ENCODE measurements at places on chromosomes 7 and 10. TPM values are rescaled to one million over a fixed set of nuclear protein-coding genes. Genes with fewer than 3 reads are reported as not detected.

GRCh38 chr10:22833353-22833752, 94.5 kb upstream of the ARMC3 start:
- DNase-seq, result no peak
- H3K36me3 ChIP-seq, result no peaks in the 10 kb centered on the region
- H3K4me3 ChIP-seq, result no peak overlapping the region
- peaks cover 4% of the 10 kb centered on the region for H3K4me1 ChIP-seq
- no peak overlapping the region for H3K27ac ChIP-seq
- no peaks in the 10 kb centered on the region for H3K27me3 ChIP-seq

DNA sequence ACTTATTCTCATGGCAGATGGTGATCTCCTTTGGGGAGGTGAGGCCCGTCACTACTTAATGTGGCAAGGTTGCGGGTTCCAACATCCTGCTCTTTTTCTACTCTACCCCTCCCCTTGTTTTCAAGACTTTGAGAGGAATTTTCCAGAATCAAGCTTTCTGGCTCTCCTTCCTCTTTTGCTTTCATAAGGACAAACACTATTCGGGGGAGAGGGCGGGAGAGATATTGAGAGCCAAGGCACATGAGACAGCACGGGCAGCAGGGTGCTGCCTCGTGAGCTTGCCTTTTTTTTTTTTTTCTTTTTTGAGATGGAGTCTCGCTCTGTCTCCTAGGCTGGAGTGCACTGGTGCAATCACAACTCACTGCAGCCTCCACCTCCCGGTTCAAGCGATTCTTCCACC, 6.9 kb upstream of the PFKFB3 start:
- DNase-seq, result no peak
- H3K4me3 ChIP-seq, result no peak overlapping the region
- H3K36me3 ChIP-seq, result no peaks in the 10 kb centered on the region
- H3K27ac ChIP-seq, result no peak overlapping the region
- H3K27me3 ChIP-seq, result peaks cover 4% of the 10 kb centered on the region
- H3K4me1 ChIP-seq, result peaks cover 7% of the 10 kb centered on the region

DNA sequence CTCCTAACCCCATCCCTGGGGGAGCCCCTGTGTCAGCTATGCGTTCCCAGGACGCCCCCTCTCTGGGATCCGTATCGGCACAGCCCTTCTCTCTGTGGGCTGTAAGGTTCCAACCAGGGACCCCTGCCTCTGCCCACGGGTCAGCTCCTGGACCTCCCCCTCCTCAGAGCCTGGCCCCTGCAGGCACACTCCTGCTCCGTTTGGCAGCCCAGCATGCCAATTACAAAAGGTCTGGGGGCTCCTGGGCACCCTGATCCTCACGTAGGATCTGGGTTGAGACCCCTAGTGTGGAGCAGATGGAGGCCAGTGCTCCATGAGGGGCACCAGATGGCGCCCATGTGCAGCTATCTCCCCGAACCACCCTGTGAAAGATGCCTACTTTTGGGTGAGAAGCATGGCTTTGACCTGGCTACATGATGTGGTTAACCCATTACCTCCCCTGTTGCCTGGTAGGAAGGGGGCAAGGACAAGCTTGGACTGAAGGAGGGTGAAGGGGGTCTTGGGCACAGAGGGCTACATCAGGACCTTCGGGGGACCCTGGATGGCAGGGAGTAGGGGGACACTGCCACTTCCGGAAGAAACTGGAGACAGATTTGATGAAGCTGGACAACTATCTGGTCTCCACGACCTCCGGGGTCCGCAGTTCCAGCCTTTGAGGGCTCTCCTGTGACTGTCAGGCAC, 9.0 kb downstream of the TACR2 start:
- H3K36me3 ChIP-seq, result peaks cover 11% of the 10 kb centered on the region
- no peak overlapping the region for H3K27ac ChIP-seq
- no peak overlapping the region for H3K4me3 ChIP-seq
- H3K27me3 ChIP-seq, result peaks cover 14% of the 10 kb centered on the region
- DNase-seq, result no peak

DNA sequence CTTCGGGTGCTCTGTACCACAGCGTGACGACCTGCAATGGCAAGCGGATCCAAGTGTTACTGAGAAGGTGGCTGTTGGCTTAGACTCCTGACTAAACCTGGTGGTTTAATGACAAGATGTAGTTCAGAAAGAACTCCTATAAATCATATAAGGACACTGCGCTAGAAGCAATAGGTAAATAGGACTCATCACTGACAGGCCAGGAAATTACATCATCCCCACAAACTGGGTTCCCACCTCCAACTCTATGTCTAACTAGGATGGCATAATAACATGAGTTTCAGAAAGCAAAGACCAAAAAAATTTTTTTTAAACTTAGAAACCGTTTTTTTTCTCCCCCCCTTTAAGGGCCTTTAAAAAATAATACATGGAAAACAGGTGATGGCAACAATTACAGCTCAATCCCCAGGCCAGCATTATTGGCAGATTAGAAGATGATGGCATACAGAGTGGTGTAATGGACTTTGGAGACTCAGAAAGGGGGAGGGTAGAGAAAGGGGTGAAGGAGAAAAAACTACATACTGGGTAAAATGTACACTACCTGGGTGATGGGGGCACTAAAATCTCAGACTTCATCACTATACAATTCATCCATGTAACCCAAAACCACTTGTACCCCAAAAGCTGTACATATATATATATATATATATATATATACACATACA, 81.4 kb upstream of the FAM133B start:
- no peak overlapping the region for H3K27ac ChIP-seq
- no peak for DNase-seq
- no peaks in the 10 kb centered on the region for H3K4me1 ChIP-seq
- no peaks in the 10 kb centered on the region for H3K36me3 ChIP-seq
- H3K27me3 ChIP-seq, result no peaks in the 10 kb centered on the region

DNA sequence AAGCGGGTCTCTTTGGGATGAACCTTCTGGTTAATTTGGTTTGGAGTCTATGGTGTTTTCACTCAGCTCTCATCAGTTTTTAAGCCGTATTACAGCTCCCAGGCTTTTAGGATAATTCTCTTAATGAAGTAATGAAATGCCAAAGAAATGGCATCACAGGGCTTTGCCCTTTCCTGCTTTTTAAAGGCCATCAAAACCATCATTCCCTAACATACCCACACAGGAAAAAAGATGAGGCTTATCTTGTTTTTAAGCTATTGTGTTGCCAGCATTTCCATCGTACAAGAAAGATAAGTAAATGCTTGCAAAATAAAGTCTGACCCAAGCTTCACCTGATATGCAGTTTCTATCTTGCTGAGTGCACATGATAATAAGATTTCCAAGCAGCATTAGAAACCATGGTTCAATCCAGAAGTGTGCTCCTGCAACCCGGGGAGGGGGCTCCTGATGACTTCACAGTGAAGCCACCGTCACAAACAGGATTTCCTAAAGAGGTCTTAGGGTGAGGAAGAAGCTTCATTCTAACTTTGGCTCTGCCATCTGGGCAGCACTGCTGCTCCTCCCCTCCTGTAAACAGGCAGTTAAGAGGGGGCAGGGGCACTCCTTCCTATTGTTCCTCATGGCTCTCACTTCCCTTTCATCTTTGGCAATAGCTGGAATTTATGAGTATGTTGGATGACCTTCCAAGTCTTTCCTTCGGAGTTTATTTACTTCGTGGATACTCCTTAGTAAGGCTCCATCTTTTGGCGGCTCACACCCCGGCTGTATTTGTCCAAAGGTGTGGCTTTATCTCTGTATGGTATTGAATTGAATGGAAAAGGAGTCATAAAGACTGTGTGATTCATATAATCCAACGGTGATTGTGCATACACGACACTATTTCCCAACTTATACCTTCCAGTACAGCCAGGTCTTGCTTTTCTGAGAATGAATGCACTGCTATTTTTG, 55.2 kb upstream of the FAM133B start:
- H3K27me3 ChIP-seq, result no peaks in the 10 kb centered on the region
- peak overlapping the region; percentile 6 for H3K4me3 ChIP-seq
- peak overlapping the region; percentile 68 for H3K27ac ChIP-seq
- peaks cover 36% of the 10 kb centered on the region for H3K4me1 ChIP-seq

DNA sequence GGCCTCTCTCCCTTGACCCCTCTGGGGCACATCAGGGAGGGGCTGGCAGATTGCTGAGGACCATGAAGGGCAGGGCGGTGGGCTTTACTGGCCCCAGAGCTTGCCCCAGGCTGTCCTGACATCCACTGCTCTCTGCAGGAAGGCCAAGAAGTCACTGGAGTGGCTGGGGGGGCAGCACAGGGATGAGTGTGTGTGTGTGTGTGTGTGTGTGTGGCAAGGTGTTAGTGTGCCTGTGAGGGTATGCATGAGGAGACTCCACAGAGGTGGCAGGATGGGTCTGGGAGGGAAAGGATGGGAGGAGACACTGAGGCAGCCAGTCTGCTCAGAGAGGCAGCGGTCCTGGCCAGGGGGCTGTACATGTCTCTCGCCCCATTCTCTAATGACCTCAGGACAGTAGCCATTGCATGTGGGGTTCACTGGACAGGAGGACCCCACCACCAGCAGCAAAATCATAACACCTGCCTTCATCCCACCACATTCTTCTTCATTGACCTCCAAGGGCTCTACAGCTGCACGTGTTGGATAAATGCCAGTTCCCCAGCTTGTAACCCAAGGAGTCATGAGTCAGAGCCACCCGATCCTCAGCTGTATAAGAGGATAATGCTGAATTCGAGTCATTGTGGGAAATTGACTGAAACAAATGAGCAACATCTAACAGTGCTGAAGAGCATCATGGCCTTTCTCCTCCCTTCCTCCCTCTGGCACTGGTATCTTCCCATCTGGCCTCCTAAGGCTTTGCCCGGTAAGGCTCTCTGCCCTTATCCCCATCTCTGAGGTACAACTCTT, 720.5 kb downstream of the GRID1 start:
- peaks cover 3% of the 10 kb centered on the region for H3K27me3 ChIP-seq
- H3K4me1 ChIP-seq, result no peaks in the 10 kb centered on the region
- no peaks in the 10 kb centered on the region for H3K36me3 ChIP-seq
- DNase-seq, result no peak
- no peak overlapping the region for H3K4me3 ChIP-seq
- H3K27ac ChIP-seq, result no peak overlapping the region

- peaks cover 4% of the 10 kb centered on the region for H3K36me3 ChIP-seq
- H3K27ac ChIP-seq, result no peak overlapping the region
- H3K4me3 ChIP-seq, result no peak overlapping the region
- DNase-seq, result no peak
- H3K27me3 ChIP-seq, result peaks cover 9% of the 10 kb centered on the region
These were observed 106.0 kb downstream of the ADARB2 start for GRCh38 chr10:1631282-1631681.

GRCh38 chr10:132444877-132445351, 47.9 kb downstream of the PWWP2B start:
- H3K27me3 ChIP-seq, result peaks cover 7% of the 10 kb centered on the region
- no peak for DNase-seq
- peaks cover 2% of the 10 kb centered on the region for H3K4me1 ChIP-seq
- no peak overlapping the region for H3K27ac ChIP-seq

- no peak for DNase-seq
- no peaks in the 10 kb centered on the region for H3K36me3 ChIP-seq
- H3K4me3 ChIP-seq, result no peak overlapping the region
- no peak overlapping the region for H3K27ac ChIP-seq
These were observed 171.1 kb upstream of the TMEM196 start for GRCh38 chr7:19944363-19945120.

- no peak overlapping the region for H3K4me3 ChIP-seq
- no peak overlapping the region for H3K27ac ChIP-seq
- DNase-seq, result no peak
- peaks cover 1% of the 10 kb centered on the region for H3K27me3 ChIP-seq
- peaks cover 13% of the 10 kb centered on the region for H3K4me1 ChIP-seq
These were observed 181.0 kb upstream of the RHOBTB1 start for GRCh38 chr10:61124756-61125530.

- peaks cover 27% of the 10 kb centered on the region for H3K4me1 ChIP-seq
- H3K27me3 ChIP-seq, result peaks cover 24% of the 10 kb centered on the region
- peaks cover 10% of the 10 kb centered on the region for H3K36me3 ChIP-seq
These were observed at the start of gene ADCYAP1R1 for GRCh38 chr7:31051598-31052486. Gene ADCYAP1R1, plus strand, starts transcription at chr7:31052308. Its CDS starts 10,957 bp downstream, at chr7:31063265.

GRCh38 chr10:77072836-77073662, 564.6 kb downstream of the KCNMA1 start:
- H3K4me3 ChIP-seq, result no peak overlapping the region
- no peaks in the 10 kb centered on the region for H3K36me3 ChIP-seq
- peaks cover 1% of the 10 kb centered on the region for H3K27me3 ChIP-seq
- peaks cover 11% of the 10 kb centered on the region for H3K4me1 ChIP-seq
- no peak overlapping the region for H3K27ac ChIP-seq

GRCh38 chr7:132441935-132442334, 134.3 kb downstream of the PLXNA4 start:
- H3K4me3 ChIP-seq, result no peak overlapping the region
- no peak for DNase-seq
- H3K27me3 ChIP-seq, result no peaks in the 10 kb centered on the region
- no peaks in the 10 kb centered on the region for H3K36me3 ChIP-seq
- no peaks in the 10 kb centered on the region for H3K4me1 ChIP-seq

DNA sequence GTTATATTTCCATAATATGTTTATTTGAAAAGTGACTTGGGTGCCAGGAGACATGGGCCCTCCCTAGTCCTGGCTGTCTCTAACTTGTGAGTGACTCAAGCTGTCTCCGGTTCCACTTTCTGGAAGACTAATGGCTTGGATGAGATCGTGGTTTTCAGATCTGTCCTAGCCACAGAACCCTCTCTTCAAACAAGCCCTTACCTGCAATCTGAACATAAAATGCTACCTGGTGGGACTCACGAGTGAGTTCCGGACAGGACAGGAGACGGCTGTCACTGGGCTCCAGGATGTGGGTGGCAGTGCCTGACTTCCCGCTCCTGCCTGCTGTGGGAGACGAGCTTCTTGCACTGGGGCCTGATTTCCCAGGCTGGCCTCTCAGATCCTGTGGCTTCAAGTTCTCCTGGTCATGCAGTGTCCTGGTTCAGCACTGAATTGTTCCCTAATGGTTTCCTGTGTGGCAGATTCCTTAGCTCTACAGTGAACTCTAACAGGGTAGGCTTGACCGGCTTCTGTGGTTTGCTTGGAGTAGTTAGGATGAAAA, 26.0 kb upstream of the PFKFB3 start:
- peak; percentile 16 for DNase-seq
- H3K27ac ChIP-seq, result peak overlapping the region; percentile 77
- peaks cover 40% of the 10 kb centered on the region for H3K4me1 ChIP-seq
- no peak overlapping the region for H3K4me3 ChIP-seq
- H3K27me3 ChIP-seq, result peaks cover 10% of the 10 kb centered on the region

GRCh38 chr10:11899067-11899876, 76.1 kb downstream of the PROSER2 start:
- H3K36me3 ChIP-seq, result no peaks in the 10 kb centered on the region
- no peak for DNase-seq
- H3K4me3 ChIP-seq, result no peak overlapping the region
- H3K27me3 ChIP-seq, result peaks cover 1% of the 10 kb centered on the region
- H3K4me1 ChIP-seq, result peaks cover 13% of the 10 kb centered on the region

- H3K36me3 ChIP-seq, result no peaks in the 10 kb centered on the region
- H3K4me3 ChIP-seq, result no peak overlapping the region
- peaks cover 2% of the 10 kb centered on the region for H3K27me3 ChIP-seq
- H3K4me1 ChIP-seq, result no peaks in the 10 kb centered on the region
These were observed 12.3 kb downstream of the COL26A1 start for GRCh38 chr7:101374990-101375389.

Gene IRF5
- 3.9 TPM for total RNA-seq

Data from endothelial cell (in vitro differentiated cells).